ENCODE measurements at places on chromosomes 5 and 9.

DNA sequence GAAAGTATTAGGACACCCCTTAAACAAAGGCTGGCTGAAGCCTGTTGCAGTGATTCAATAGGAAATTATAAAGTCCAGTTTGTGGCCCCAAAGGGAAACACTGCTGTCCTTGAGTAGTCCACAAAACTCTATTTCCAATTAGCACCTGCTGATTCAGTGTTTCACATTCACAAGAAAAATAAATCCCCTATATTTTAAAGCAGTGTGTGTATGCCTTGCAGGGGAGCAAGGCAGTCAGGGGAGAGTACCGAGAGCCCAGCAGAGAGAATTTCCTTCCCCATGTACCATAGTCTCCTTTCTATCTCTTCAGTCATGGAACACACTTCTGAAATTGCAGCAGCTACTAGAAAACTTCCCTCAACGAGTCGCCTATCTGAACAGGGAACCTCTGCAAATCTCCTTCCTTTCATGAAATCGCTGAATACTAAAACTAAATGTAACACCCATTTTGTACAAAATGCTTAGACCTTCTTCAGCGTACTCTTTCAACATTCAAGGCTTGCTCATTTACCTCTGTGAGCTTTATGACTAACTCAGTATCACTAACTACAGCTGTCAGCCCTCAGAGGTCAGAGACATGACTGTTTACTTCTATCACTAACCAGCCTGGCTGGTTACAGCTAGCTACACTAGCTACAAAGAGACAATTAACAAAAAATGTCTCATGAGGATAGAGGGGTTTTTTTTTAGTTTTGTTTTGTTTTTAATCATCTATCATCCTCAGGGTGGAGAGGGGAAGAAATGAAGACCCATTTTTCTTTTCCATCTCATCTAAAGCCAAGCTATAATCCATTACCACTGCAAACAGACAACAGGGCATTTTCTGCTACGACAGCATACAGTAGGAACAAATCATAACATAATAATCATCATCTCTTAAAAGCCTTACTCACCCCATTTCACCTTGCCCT lies 188.7 kb downstream of the EBF1 start:
- DNase-seq, result no peak

DNA sequence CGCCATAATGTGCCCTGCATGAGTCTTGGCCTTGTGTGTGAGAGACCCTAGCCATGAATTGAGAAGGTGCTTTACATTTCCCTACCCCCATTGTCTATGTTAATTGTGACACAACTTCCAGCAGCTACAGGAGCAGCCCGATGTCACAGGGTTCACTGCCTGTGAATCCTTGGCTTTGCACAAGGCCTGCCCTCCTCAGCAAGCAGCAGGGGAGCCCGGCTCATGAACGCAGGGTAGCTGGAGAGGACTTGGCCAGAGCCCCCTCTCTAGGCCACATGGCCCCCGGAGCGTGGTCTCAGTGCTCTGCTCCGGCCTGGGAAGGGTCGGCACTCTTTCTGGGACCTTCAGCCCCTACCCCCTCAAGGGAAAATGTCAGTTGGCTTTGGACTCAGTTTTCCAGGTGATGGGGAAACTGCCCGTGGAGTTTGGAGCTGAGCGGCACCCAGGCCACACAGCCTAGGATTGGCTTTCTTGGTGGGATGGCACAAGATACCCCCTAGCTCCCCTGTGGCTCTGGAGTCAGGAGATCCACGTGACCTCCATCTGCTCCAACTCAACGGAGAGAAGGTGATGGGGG lies 160.8 kb downstream of the DAB2IP start:
- no peak for DNase-seq

DNA sequence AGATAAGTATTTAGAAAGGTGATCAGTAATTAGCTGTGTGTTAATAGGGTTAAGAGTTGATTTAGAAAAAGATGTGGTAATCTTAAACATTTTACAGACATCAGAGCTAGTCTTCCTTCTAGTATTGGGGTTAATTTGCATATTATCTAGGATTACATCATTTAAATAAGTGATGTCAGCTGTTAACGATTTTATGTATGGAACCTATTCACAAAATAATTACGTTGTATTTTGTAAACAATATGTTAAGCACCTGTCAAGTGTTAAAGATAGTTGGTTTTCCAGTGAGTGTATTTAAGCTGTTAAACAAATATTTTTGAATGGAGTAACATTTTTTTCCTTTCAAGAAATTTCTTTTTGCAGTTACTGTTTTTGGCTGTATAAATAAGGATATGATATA lies 2.2 kb downstream of the DCP2 start:
- DNase-seq, result no peak

DNA sequence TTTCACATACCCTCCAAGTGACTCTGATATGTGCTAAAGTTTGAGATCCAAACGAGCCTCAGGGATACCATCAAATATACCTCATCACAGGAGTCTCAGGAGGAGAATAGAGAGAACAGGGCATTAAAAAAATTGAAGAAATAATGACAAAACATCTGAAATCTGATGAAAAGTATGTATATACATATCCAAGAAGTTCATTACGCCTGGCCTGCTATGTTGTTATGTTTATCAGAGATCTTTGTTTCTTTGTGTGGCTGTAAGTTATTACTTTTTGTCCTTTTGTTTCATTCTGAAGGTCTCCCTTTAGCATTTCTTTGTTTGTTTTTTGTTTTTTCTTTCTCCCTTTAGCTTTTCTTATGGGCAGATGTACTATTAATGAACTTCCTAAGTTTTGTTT lies 2.5 kb upstream of the CCL19 start:
- no peak for DNase-seq

GRCh38 chr5:170591054-170591453 lies 87.2 kb downstream of the KCNIP1 start:
- no peak for DNase-seq

DNA sequence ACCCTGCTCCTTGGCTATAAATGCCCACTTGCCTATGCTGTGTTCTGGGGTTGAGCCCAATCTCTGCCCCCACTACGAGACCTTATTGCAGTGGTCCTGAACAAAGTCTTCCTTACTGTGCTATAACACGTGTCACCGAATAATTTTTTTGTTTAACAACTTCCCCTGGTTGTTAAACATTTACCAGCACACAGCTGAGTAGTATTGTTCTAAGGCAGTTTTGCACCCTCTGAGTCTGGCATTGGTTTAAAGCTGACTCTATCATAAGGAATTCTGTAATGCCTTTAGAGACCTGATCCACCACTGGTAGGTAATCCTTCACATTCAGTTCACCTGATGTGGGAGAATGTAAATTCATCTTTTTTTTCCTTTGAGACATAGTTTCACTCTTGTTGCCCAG lies 25.6 kb upstream of the ANKRD31 start:
- DNase-seq, result no peak

DNA sequence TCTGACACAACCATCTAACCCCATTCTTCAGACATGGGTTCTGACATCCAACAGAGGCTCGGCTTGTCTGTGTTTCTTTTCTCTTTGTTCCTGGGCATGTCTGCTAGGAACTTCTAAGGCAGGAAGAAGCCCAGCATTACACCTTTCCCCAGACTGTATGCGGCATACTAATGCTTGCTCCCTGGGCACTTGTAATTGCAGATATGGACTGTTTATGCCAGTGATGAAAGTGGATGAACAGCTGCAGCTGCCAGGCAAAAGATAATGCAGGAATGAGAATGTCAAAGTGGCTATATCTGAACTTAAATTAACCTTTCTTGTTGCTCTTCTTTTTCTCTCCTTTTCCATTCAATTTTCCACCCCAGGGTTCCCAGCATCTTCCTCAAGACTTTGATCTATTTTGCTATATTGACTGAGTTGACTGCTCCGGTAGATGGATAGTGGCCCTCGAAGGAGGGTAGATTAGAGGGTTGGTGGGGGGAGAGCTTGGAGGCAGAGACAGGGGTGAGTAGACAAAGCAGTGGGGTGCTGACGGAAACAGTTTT lies 344.4 kb downstream of the MAN2A1 start:
- no peak for DNase-seq

GRCh38 chr5:16721151-16722096 lies 104.6 kb upstream of the RETREG1 start:
- DNase-seq, result no peak

- DNase-seq, result no peak
These were observed 87.5 kb downstream of the CHSY3 start for GRCh38 chr5:129991780-129992179.

DNA sequence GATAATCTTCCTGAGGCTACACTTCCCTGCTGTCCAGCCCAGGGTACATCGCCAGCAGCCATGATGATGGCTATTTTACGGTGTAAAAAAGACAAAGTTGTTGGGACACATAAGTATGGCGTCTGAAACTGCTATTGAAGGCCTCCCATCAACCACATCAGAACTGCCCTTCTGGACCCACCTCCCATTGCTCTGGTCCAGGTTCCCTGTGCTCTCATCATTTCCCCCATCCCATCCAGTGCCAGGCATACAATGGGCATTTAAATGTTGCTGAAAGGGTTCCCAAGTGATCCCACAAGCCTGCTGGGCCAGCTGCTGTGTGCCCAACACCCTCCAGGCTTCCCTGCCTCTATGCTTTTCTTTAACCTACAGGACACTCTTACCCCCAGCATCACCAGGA lies 10.6 kb downstream of the IL9 start:
- DNase-seq, result no peak
